ELF-1 (cell line): ENCODE measurements at places on chromosomes 1 and 21.

GRCh38 chr1:161359291-161359690 is 8.4 kb downstream of the CFAP126 start:
- DNase-seq = no peak

- DNase-seq = no peak
These were observed 3.7 kb downstream of the OR10J1 start for GRCh38 chr1:159443066-159443750.

DNA sequence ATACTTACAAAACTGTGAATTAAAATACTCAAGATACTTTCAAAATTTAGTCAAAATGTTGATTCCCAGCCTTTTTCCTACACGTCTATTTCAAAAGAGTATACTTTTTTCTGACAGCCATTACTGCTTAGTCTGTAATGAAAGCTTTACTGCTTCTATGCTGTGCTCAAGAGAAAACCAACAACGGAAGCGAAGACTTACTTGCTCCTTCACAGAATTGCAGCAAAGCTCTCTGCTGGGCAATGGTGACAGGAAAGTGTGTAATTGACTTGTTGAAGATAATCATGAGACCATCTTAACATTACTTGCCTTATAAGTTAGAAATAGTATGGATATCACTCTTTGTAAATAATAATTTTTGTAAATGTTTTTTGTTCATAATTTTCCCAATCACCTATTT is 1.7 kb upstream of the DYNLT5 start:
- no peak for DNase-seq

DNA sequence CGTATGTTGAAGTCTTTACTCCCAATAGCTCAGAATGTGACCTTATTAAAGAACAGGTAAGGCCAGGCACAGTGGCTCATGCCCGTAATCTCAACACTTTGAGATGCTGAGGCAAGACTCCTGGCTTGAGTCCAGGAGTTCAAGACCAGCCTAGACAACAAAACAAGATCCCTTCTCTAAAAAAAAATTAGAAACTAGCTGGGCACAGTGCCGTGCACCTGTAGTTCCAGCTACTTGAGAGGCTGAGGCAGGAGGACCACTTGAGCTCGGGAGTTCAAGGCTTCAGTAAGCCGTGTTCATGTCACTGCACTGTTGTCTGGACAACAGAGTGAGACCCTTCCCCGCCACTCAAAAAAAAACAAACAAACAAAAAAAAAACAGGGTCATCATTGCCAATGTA is 171.3 kb downstream of the RERE start:
- DNase-seq = no peak

DNA sequence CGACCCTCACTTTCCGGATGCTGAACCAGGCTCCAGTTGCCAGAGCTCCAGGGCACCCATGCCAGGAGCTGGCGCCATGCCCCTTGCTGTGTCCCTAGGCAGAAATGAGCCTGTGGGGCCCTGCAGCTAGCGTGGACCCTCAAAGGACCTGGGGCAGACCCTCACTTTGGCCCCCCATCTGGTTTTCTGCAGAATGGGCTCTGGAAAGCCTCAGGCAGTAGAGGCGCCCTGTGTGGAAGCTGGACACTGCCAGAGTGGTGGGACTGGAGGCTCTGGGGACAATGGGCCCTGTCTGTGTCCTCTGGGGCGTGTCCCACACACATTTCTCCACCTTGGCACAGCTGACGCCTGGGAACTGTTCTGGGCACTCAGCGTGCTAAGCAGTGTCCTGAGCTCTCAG is 6.3 kb upstream of the AURKAIP1 start:
- no peak for DNase-seq

- no peak for DNase-seq
These were observed 73.9 kb downstream of the DNTTIP2 start for GRCh38 chr1:93805027-93805610.

DNA sequence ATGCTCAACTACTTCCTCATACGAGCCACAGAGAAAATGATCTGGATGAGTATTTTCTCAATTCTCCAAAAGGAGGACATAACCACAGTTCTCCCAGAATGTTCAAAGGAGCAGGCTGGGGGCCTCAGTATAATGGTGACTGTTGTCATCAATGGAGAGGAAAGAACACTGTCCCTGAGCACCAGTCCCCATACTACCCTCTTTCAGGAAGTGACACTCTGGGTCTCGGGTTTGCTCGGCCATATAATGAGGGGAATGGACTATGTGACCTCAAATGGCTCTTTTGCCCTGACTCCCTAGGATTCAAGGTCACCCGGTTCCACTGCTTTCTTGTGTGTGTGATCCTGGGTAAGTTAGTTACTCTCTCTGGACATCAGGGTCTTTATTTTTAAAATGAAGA is 22.8 kb downstream of the SLC9A1 start:
- DNase-seq = no peak

DNA sequence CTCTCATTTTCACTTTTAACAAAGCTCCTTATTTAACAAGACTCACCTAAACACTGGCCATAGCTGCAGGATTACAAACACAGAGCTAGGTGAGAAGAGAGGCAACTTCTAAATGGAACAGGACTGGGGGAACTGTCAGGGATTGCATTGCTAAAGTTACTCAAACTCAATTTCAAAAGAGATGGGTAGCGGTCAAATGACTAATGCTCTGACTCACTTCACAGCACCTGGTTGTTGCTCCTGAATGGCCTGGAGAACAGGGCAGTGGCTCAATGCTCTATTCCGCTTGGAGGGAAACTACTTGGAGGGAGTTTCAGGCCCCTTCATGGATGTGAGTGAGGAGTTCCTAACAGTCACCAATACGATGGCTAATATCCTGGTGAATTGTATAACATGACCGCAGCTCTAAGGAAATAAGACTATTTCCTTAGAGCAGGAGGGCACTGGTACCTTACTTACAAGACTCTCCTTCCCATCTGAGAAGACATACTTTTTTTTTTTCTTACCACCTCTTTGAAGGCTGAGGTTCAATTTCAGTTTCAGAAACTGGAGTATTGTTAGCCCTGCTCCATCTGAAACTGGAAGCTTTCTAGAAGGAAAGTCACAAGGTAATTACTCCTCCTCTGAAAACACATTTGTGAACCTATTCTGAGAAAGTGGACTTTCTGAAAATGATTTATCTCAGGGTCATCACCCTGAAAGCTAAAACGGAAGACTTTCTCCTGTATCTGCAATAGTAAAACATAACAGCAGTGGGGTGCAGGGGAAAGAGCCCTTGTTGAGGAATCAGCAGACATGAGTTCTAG is 9.5 kb downstream of the DPT start:
- no peak for DNase-seq

GRCh38 chr1:51294566-51295184 is 35.7 kb downstream of the TTC39A start:
- no peak for DNase-seq

GRCh38 chr1:215776336-215776735 is 209.2 kb downstream of the KCTD3 start:
- no peak for DNase-seq

DNA sequence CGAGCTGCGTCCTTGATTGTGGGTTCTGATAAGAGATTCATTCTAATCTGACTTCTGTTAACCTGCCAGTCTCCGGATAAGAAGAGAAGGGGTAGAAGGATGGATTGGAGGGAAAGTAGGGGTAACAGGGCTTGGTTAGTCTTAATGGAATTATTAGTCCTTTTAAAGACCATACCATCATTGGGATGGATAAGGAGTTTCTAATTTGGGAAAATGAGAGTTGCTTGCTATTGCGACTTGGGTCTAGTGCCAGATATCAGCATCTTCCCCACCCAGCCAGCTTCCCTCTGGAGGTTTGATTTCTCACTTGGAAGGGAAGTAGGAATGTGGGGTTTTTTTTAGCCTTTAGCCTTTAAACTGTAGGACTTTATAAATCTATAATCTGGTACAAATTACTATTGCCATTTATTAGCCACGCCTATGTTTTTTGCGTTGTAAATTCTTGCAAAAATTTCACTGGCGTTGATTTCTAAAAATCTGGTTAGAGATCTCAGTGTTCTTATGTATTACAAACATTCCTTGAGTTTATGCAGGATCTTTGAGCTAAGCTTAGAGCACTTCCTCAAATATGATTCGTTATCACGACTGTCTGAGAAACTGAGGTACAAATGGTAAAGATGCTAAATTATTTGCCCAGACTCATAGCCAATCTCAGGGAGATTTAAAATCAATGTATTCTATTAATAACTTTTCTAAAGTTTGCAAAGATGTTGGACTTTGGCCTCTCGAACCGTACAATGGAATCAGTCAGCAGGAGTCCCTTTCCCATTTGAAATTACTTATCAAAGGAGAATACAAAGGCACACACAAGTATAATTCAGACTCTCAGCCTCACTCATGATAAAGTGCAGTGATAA is 1.3 kb downstream of the FAM20B start:
- no peak for DNase-seq

- no peak for DNase-seq
These were observed 552 bp downstream of the DLGAP3 start for GRCh38 chr1:34928699-34929496.

GRCh38 chr1:93155335-93155734 is 24.9 kb downstream of the TMED5 start:
- no peak for DNase-seq

DNA sequence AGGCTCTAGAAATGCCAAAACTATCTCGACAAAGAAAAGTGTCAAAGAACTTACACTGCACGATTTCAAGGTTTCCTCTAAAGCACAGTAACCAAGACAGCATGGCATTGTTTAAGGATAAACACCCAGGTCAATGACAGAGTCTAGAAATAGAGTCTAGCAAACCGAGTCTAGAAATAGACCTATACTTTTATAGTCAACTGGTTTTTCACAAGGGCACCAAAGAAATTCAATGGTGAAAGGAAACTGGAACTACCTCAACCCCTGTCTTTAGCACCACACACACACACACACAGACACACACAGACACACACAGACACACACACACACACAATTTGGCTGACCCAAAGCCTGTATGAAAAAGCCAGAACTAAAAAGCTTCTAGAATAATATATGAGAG is 67.1 kb upstream of the PGBD5 start:
- no peak for DNase-seq

- DNase-seq = peak; percentile 41
These were observed 16.9 kb upstream of the COL18A1 start for GRCh38 chr21:45388011-45388521.

- DNase-seq = no peak
These were observed 642 bp upstream of the CREG1 start for GRCh38 chr1:167554028-167554779.

GRCh38 chr1:207869859-207870258 is 41.1 kb downstream of the CD34 start:
- DNase-seq = no peak

- DNase-seq = peak; percentile 51
These were observed 711 bp downstream of the GADD45A start for GRCh38 chr1:67685558-67686266.

GRCh38 chr1:31731049-31731565 is 27.3 kb upstream of the COL16A1 start:
- DNase-seq = no peak

DNA sequence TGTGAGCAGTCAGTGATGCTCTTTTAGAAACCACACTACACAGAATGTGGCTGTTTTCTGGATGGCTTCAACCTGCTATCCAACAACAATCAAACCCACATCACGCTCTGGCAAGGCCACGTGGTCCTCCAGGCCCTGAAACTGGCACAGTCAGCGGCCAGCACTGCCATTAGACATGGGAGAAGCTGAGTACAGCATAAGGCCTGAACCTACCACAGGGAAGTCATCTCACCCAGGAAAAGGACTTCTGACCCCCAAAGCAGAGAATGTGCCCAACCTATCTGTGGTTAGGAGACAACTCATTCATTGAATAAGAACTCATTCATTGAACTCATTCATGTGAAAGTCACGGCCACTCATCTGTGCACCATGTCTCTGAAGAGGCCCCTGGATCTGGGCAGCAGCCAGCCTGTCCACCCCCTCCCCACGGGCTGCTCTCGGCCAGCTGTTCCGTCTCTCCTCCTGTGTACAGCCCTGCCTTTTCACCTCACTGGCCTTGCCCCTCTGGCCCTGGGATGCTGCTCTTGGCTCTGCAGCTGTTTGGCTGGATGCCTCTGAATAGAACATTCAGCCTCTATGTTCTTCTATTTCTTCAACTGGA is 41.1 kb downstream of the C1orf198 start:
- DNase-seq = no peak

- no peak for DNase-seq
These were observed 128.3 kb downstream of the EDEM3 start for GRCh38 chr1:184626076-184627006.

DNA sequence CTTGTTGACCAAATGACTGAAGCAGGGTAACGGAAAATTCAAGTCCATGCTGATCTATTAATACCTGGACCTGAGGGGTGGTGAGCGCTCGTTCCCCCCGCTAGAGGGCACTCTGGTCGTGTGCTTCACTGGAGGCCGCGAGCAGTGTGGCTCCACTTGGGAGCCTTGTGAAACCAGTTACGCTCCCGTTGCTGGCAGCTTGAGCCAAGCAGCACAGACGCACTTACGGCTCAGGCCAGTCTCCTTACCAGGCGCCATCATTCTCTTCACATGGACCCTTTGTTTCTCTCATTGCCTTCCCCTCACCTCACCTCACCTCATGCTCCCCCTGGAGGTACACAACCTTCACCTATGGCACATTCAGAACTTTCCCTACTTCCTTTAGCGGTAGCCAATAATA is 49.7 kb upstream of the TSPAN2 start:
- DNase-seq = peak; percentile 93

DNA sequence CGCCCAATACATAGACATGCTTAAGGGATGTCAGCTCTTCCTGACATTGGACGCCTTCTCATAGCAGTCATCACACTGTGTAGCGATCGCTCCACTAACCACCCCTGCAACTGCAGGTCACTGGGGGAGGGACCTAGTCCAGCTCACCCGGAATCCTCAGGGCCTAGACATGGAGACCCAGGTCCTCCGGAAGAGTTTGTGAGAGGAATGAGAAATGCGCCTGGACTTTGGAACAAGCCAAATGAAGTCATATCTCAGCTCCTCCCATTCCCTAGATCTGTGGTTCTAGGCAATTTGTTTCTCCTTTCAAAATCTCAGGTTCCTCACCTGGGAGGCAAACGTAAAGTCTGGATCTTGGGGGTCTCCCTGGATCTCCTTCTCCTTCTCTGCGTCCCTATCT is 253.3 kb downstream of the KAZN start:
- DNase-seq = no peak

GRCh38 chr1:179589509-179589908 is 2.1 kb upstream of the TDRD5 start:
- DNase-seq = no peak

GRCh38 chr1:61140778-61141177 is 58.4 kb downstream of the NFIA start:
- DNase-seq = no peak

DNA sequence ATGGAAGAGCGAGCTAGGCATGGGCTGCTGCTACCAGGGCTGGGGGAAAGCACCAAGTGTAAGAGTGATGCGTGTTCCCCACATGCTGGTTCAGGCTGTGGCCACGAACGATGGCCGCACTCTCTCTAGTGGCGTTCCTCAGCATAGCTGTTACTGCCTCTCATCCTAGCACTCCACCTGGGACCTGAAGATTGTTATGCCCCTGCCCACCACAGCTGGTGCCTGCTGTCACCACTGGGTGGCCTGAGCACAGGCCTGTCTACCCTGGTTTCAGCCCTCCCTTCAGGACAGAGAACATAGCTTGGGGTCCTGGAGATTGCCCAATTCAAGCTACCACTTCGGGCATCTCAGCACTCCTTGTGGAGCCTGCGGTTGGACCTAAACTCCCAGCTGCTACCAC is 80.1 kb upstream of the PDC start:
- peak; percentile 1 for DNase-seq

- DNase-seq = no peak
These were observed 42.8 kb downstream of the HS2ST1 start for GRCh38 chr1:86957221-86957620.
